Activated CD4-positive, alpha-beta T cell treated with anti-CD3 and anti-CD28 coated beads, Interleukin-10, Interleukin-2, amounts not matched to agents 100 ng/mL and 50 ng/mL, durations not matched to agents 16 hours and 8 hours (primary cell): ENCODE measurements at places on chromosomes 5 and 9.
A peak's percentile ranks its signal among the peaks of the same experiment; 100 is the strongest.

DNA sequence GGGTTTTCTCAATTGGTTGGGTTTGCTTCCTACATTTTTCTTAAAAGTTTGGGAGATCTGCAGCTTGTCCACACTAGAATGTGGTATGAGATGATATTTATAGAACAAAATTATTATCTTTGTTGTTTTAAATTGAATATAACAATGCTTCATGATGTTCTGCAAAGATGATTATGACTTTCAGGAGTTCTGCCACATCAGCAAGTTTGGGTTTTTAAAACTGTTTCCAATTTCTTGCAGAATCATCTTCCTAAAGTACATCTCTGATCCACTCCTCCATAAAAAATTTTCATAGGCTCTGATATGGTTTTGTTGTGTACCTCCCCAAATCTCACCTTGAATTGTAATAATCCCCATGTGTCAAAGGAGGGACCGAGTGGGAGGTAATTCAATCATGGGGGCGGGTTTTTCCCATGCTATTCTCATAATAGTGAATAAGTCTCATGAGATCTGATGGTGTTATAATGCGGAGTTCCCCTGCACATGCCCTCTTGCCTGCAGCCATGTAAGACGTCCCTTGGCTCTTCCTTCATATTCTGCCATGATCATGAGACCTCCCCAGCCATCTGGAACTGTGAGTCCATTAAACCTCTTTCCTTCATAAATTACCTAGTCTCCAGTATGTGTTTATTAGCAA lies 119.1 kb upstream of the PTGER4 start:
- DNase-seq, result no peak

DNA sequence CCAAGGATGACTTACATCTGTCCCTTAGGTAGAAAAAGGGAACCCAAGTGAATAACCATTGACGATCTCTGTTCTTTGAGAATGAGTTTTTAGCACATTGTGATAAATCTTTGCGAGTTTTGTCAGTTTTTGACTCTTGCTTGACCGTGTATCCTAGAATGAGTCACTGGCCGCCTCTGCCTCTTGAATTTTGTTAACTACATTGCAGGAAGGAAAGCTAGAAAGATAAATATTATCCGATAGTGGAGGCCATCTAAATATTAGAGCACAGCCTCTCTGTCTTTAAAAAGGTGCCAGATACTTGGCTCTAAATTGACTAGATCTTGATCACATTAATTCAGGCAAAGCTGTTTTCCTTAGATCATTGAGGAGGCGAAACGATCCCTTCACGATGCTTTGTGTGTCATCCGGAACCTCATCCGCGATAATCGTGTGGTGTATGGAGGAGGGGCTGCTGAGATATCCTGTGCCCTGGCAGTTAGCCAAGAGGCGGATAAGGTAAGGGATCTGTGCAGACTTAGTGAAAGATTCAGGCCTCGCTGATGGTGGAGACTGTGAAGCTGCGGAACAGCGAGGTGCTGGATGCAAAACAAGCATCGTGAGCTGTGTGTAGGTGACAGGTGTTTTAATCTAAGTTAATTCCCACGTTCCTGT lies 12.2 kb downstream of the CCT5 start:
- DNase-seq, result no peak

GRCh38 chr5:149371296-149371962 lies 7.7 kb downstream of the IL17B start:
- peak; percentile 70 for DNase-seq

DNA sequence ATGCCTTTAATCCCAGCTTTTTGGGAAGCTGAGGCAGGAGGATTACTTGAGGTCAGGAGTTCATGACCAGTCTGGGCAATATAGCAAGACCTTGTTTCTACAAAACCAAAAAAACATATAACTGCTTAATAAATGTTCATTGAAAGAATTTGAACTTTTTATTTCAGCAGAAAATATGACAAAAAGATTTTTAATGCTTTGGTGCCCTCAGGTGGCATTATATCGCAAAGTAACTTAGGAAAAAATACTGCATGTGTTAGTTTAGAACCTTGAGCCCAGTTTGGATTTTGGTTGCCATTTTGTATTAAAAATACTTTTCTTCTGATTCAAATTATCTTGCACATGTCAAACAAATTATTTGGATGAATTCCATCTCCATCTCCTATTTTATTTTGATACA lies 103.2 kb downstream of the GPBP1 start:
- no peak for DNase-seq

DNA sequence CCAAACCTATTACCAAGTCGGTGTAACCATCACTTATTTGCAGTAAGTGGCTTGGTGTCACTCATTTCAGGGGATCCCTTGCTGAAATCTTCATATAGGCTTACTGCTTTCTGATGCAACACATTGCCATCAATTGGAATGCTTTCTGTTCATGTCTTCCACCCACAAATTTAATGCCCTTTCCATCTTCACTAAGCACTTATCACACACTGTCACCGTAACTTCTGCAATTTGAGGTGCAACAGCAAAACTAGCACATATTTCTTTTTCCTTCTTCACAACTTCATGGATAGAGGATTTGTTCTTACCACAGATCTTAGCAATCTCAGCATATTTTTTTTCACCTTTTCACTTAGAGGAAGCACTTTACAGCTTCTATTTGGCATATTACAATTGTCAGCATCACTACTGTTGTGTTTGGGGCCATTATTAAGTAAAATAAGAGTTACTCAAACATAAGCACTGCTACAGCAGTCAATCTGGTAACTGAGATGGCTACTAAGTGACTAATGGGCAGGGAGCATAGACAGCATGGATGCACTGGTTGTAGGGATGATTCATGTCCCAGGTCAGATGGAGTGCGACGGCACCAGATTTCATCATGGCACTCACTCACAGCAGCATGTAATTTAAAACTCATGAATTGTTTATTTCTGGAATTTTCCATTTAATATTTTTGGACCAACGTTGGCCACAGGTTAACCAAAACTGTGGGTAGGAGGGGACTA lies 70.1 kb downstream of the PIP5K1B start:
- DNase-seq, result no peak

DNA sequence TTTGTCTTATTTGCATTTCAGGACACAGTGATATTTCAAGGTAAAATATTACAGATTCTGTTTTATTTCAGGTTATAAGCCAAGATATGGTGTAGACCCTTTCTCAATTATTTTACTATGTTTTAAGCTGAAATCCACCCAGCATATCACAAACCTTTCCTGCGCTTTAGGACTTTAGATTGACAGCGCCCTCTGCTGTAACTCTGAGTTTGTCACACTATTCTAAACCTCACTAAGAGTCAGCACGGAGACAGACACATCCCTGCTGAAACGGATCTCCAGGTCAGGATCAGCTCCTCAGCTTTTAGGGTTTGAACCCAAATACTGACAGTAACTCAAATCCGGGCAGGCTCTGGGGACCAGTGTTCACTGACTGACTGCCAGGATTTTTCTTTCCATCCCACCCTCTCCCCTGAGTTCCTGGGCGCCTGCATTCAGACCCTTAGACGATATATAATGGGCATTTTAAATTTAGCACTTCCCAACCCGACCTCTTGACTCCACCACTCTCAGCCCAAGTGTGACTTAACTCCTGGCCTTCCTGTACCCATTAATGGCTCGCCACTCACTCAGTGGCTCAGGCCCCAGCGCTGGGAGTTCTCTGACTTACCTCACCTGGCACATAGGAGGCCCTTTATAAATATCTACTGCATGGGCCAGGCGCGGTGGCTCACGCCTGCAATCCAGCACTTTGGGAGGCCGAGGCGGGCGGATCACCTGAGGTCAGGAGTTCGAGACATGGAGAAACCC lies 33.5 kb downstream of the TLX3 start:
- DNase-seq, result peak; percentile 45

GRCh38 chr5:126948453-126948852 lies 81.9 kb downstream of the MARCHF3 start:
- DNase-seq, result no peak

GRCh38 chr9:99092643-99093491 lies 12.0 kb upstream of the TGFBR1 start:
- DNase-seq, result peak; percentile 77

GRCh38 chr9:20941174-20941690 lies 90.2 kb downstream of the HACD4 start:
- DNase-seq, result peak; percentile 80

DNA sequence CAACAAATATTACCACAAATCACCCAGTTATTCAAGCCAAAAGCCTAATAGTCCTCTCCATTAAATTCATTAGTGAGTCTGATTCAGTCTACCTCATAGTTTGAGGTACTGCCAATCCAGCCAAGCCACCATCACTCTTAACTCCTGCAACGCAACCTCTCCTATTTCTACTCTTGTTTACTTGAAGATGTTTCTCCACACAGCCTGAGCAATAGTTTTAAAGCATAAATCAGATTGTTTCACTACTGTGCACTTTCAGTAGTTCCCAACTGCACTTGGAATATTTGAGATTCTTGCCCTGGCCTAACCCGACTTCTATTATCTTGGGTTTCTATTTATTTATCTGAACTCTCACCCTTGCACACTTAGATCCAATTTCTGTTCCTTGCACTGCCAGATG lies 85.5 kb downstream of the YIPF5 start:
- DNase-seq, result no peak

DNA sequence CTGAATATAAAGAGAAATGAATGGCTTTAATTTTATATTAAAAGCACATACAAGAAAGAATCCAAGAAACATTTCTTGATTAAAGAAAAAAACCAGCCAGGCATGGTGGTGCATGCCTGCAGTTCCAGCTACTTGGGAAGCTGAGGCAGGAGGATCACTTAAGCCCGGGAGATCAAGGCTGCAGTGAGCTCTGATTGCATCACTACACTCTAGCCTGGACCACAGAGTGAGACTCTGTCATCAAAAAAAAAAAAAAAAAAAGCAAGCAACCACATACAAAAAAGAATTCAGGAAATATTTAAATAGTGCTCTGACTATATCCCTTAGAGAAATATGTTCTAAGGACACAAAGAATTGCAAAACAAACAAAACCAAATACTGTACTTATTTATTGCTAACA lies 2.5 kb upstream of the PLAC8L1 start:
- no peak for DNase-seq

DNA sequence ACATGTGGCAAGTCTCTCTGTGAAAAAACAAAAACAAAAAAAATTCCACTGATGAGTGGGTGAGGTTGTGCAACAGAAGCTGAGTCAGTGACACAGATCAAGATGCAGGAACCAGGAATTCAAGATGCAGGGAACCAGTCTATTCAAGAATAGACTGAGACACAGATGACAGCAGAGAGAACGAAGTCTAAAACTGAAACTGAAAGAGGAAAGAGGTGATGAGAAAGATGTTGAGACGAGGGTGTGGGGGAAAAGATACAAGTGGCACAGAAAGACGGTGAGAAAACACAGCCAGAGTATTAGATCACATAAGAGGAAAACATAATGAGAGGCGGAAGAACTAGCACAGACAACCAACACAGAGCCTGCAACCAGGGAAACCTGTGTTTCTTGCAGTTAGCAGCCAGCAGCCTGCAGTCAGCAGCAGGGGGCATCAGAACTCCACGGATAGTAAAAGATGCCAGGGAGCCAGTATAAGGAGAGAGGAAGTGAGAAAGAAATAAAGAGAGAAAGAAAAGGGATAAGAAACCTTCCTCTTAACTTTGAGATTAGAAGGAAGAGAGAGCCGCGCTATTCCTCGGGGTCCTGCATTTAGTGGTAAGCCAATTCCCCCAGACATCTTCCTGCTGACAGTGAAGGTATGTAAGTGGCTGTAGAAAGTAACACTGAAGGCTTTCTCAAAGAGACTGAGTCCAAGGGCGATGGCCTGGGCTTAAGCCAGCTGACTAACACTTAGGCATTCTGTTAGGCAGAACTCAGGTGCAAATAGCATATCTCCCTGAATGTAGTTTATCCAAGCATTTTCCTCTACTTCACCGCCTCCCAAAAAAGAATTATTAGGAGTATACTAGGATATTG lies 79.0 kb downstream of the TLR4 start:
- DNase-seq, result peak; percentile 67

DNA sequence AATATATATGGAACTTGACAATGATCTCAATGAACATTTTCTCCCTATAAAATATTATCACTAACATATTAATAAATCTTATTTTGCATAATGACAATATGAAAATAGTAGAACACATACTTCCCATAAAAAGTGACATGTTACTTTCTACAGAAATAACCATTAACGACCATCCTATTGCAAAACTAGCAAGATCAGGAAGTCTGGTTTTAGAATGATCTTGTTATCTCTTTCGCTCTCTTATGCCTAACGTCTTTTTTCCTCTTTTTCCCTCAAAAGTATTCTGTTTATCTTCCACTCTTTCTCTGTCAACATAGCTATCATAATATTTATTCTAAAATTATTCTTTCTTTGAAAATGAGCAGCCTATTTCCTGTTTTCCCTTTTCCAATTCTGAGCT lies 21.6 kb upstream of the C5orf46 start:
- DNase-seq, result no peak

GRCh38 chr9:86175743-86176456 lies 76.5 kb upstream of the GOLM1 start:
- no peak for DNase-seq

- DNase-seq, result no peak
These were observed 14.3 kb downstream of the VCAN start for GRCh38 chr5:83485842-83486241.

DNA sequence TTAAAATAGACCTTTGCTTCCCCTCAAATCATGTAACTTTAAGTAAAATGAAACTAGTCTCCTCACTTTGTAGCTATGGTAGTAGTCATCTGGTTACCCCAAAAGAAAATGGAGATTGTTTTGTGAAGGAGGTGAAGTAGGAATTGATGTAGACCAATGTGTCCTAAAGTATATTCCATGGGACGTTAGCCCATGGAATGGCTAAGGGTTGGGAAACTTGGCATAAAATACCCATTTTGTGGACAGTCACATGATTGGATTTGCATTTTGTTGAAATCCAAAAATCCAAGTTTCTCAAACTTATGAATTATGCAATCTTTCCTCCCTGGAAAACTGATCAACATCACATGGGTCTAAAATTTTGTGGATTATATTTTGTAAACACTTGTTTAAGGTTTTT lies 290.6 kb downstream of the OSTF1 start:
- no peak for DNase-seq

- no peak for DNase-seq
These were observed 663.2 kb upstream of the RGMB start for GRCh38 chr5:98110282-98110691.

DNA sequence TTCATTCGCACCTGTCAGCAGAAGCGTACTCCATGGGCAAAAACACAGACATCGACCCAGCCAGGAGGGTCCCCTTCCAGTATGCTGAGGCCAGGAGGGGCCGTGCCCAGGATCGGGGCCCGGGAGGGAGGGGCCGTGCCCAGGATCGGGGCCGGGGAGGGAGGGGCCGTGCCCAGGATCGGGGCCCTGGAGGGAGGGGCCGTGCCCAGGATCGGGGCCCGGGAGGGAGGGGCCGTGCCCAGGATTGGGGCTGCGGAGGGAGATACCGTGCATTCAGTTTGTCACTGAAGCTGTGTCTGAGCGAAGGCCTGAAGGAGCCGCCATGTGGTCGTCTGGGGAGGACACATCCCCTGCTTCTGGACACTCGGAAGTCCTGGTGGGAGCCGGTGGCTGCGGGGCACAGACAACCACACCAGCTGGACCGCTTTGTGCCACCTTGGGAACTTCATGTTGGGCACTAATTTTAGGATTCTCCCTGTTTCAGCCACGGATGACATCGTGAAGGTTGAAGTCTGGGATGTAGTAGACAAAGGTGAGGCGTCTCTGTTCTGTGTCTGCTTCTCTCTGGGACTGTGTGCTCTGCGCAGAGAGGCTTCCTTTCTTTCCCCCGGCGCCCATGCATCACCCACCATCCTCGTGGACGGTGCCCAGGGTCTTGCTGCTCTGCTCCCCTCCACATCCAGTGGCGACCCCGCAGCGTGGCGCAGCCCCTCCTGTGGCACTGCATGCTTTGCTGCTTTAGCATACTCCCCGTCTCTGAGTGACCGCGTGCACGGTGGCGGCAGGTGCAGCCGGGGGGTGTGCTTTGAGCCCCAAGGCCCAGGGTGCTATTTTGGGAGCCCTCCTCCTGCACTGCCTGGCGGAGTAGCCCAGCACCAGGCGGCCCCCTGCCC lies 16.7 kb upstream of the AJM1 start:
- no peak for DNase-seq
